ENCODE measurements at places on chromosomes 6 and 20. TPM values are rescaled to one million over a fixed set of nuclear protein-coding genes. Genes with fewer than 3 reads are reported as not detected.

GRCh38 chr6:25888626-25889025 is 14.6 kb upstream of the SLC17A3 start:
- DNase-seq = no peak

DNA sequence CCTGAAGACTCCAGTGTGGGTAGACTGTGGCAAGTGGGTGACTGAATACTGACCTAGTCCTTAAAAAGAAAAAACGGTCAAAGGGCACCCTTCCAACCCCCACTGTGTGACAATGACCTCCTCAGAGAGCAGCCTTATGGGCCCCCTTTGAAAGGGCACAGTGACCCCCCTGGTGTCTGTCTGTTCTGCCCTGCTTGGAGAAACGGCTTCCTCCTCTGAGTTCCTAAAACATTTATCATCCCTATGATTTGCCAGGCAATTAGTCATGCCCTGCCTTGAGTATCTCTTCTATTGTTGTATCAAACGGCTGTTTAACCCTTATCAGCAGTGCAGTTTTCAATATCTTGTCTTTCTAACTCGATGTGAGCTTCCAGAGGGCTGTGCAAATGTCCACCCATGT is 21.0 kb upstream of the STX16 start:
- no peak for DNase-seq

The RAB44 gene
- 3.3 TPM for total RNA-seq

The INSM1 gene
- total RNA-seq = 4.6 TPM

DNA sequence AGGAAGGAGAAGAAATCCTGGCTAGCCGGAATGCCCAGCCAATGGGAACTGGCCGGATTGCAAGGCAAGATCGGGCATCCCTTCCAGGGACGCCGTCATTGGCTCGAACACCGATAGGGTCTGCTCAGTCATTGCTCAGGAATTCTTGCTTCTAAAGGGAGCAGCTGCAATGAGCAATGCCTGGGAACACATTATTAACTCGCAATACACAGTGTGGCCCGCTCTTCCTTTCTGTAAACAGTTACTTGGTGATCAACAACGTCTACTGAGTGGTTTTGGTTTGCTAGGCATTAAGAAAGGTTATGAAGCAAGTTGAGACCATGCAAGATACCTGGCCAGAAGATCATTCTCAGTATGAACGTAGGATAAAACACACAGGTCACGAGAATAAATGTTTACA is 165.4 kb upstream of the CITED2 start:
- DNase-seq = no peak

GRCh38 chr6:125939791-125940190 is 16.8 kb upstream of the HINT3 start:
- DNase-seq = no peak

- no peak for DNase-seq
Measured at GRCh38 chr20:32285082-32285620, 7.7 kb downstream of the KIF3B start.

The SIRPD gene
- total RNA-seq = not detected

DNA sequence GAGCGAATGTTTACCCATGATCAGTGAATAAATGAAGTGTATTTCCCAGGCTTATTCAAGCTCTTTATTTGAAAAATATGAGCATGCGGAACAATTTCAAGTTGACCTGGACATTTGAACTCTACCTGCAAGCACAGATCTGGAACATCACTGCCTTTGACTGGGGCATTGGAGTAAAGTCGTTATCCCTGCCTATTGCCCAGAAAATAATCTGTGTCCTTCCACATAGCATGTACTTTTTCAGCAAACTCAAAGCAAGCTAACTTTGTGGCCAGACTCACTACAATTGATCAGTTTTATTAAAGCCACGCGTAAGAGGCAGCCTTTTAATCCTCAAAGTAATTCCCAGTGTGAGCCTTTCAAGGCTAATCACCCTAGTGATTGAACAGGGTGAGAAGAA is 73.4 kb upstream of the PAK5 start:
- no peak for DNase-seq

- no peak for DNase-seq
Measured at GRCh38 chr6:16800942-16801341, 39.7 kb upstream of the ATXN1 start.

DNA sequence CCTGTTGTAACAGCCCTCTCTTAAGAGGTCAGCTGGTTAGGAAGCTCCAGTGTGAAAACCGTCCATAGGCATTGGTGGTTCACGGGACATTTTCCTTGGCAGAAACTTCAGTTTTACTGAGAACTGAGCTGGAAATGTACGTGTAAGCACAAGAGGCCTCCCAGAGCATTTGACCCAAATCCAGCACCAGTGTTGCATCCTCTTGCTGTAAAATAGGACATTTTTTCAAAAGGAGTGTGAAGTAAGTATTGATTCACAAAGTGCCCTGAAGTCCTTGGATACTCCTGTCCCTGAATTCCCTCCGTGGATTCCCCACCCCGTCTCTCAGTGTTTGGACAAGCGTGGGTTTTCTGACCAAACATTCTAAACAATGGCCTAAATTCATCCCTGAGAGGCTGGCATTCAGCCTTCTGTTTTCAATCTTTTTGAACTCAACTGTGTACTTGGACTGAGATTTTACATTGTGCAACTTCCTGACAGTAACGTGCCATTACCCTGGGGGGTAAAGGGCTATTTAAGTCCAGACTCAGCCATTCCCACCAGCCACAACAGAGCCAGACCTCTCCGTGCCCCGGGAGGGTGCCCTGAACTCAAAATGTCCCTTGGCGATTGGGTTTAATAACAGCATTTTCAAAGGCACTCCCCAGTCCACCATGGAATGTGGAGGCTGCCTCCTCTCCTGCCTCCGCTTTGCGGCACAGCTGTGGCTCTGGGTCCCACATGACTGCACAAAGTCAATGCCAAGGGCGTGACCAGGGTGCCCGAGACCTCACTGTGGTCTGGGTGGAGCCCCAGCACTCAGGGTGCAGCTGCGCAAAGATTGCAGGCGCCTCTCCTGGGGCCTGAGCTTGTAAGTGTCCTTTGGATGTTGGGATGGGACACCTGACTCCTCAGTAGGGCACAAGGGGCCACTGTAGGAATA is 92.7 kb upstream of the AFDN start:
- DNase-seq = no peak

- DNase-seq = no peak
Measured at GRCh38 chr20:9112541-9113515, 43.9 kb downstream of the PLCB4 start.

GRCh38 chr6:21393441-21394165 is 199.9 kb upstream of the SOX4 start:
- no peak for DNase-seq

DNA sequence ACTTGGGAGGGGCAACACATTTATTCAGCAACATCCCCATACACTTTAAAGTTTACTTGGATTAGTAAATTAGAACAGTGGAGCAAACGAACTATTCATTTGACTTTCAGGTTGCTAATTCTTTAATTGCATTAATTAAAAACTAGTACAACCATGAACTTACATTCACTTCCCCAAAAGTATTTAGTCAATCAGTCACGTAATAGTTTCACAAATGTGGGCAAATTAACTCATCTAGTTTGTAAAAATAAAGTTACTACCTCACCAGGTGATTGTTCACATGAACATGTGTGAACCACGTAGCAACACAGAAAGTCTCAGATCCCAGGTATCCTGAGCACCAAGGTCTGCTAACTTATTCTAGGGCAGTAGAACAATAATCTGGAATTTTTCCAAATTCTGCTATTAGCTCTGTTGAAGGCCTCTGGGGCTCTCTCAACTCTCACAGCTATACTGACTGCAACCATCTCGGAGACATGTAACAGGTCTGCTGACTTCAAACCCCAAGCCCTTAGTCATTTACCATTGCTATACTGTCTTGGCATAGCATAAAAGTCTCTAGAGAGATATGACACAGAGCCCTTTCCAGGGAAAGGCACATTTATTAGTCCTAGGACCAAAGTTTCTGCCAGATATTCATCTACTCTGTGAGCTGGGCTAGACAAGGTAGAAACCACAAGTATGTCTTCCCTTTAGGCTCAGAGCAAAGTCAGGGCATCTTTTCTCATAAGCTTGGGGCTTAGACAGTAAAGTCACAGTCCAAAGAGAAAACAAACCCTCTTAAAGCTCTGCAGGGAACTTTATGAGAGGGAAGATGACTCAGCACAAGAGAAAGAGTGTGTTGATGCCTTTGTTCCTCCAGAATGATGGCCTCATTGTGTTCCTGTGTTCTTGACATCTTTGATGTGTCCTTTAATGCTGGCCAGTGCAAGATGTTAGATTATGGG is 50.9 kb upstream of the CCDC28A start:
- DNase-seq = no peak

DNA sequence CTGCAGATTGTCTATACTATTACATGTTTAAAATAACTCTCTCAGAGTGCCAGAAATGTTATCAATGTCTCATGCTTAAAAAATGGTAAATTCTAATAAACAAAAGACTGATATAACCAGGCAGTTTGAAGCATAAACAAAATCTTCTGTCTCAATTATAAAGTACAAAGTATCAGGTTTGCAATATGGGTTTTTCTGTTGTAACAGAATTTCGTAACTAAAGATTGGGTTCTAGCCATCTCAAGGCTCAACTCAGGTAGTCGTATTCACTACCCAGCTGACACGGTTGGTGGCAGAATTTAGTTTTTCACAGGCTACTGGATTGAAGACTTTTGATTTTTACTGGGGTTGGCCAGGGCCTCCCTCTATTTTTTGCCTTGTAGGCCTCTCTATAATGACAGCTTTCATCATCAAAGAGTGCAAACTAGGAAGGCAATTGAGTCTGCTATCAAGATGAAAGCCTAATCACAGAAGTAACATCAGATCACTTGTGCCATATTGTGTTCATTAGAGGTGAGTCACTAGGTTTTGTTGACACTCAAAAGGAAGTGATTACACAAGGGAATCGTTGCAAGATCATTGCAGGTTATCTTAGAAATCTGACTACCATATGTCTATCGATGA is 3.6 kb downstream of the CYP39A1 start:
- DNase-seq = no peak

DNA sequence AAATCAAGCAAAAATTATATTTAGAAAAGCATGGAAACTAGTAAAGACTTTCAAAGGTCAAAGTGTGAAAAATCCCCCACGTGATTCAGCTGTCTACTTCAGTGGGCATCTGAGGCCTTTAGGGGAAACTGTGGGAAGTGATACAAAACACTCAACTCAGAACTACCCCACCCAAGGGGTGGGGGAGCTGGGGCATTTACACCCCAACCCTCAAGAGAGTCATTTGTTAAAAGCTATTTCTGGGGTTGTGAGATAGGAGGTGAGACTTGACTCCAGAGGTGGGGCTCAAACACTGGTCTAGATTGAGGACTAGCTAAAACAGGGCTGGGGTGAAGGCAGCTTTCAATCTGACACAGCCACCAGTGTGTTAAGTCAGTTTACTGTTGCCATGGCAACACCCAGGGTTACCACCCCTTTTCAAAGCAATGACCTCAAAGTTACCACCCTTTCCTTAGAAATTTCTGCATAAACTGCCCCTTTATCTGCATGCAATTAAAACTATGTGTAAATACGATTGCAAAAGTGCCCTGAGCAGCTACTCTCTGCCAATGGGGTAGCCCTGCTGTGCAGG is 9.9 kb upstream of the GTSF1L start:
- DNase-seq = no peak

DNA sequence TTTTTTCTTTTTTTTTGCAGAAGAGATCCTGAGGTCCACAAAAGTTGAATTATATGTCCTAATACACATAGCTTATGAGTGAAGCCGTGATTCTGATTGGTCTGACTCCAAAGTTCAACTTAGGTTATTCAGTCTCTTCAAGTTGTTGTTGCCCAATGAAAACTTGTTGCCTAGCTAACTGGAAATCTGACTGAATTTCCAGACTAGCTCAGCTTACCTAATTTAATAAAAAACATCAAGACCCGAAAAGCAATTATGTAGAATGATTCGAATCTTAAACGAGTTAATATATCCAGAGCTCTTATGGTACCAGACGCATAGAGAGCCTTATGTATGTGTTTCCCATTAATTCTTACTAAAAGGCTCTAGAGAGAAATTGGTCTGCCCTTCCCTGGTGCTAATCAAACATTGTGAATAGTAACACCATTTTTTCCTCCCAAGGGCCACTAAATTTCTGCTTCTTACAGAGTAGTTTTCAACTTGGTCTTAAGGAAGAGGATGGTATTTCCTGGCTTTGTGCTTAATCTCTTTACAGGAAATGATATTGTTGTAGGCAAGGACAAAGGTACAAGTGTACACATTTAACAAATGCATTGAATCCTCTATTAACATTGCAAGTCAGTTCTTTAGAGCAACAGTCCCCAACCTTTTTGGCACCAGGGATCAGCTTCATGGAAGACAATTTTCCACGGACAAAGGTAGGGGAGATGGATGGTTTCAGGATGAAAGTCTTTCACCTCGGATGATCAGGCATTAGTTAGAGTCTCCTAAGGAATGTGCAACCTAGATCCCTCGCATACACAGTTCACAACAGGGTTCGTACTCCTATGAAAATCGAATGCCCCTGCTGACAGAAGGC is 107.9 kb downstream of the TSHZ2 start:
- DNase-seq = no peak

GRCh38 chr20:17602493-17602892 is 32.6 kb downstream of the DSTN start:
- no peak for DNase-seq

DNA sequence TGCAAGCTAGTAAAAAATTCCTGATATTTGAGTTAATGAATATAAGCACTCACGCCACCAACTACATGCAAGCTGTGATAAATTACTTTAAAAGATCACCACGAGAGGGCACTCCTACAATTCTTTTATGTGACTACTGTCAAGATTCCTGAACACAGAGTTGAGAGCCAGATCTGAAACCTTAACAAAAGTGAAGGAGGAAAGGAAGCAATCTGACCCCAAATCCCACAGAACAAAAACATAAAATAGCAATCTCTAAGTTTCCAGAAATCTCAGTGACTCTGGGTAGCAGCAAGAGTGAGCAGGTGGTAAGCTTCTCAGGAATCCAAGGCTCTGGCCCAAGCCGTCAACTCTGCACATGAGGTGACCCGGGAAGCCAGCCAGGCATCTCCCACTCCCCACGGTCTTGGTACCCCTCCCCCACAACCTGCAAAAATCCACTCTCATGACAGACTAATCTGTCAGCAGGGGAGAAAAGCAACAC is 55.1 kb downstream of the STAU1 start:
- no peak for DNase-seq

DNA sequence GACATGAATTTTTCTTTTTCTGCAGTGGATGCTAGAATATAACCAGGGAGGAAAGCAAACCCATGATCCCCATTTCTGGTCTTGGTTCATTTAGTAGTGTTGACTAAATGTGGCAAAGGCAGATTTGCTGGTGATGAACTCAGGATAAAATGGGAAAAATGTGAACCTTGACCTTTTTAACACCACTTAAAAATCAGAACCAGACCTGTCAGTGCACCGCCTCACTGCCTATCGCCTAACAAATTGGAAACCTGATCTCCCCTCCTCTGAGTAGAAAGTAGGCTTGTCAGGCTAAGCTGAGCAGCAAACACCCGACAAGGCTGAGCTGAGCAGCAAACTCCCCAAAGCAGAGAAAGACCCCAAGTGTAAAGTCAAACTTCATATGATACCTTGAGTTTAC is 254.8 kb downstream of the FOXC1 start:
- DNase-seq = no peak

GRCh38 chr6:9428421-9429172 is 986.3 kb downstream of the TFAP2A start:
- DNase-seq = no peak

GRCh38 chr20:62780204-62780603 is 16.1 kb upstream of the MRGBP start:
- DNase-seq = no peak
